SK-N-MC (cell line): ENCODE measurements at places on chromosomes 13 and 19.

GRCh38 chr13:112194167-112194530 is 127.2 kb downstream of the SOX1 start:
- no peak for DNase-seq

- DNase-seq: no peak
Measured at GRCh38 chr19:45217957-45218334, 27.3 kb downstream of the EXOC3L2 start.

GRCh38 chr13:30565658-30566057 is 52.1 kb upstream of the USPL1 start:
- DNase-seq: no peak

- no peak for DNase-seq
Measured at GRCh38 chr19:48122421-48122820, 11.8 kb upstream of the PLA2G4C start.

- DNase-seq: no peak
Measured at GRCh38 chr19:7489609-7490044, 792 bp upstream of the PEX11G start.

DNA sequence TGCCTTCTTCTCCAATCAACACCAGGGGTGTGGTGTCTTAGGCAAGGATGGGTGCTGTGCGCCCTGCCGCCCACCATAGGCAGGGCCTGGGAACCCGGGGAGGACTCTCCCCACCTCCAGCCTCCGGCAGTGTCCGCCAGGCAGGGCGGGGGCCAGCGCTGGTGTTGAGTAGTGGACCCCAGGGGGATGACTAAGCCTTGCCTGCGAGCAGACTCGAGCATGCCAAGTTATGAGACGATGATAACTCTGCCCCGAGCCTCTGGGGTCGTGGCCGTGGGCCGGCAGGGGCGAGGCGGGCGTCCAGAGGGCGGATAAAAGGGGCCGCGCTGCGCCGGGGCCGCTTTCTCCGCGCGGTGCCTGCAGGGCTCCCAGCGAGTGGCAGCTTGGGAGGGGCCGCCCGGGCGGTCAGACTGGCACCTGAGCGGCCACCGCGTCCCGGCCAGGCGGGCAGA is at the start of gene MEDAG:
MEDAG (plus strand) TSS at position 340 of the 452 bp plus-strand sequence. CDS start 245 bp downstream, outside the sequence.
- DNase-seq: no peak

DNA sequence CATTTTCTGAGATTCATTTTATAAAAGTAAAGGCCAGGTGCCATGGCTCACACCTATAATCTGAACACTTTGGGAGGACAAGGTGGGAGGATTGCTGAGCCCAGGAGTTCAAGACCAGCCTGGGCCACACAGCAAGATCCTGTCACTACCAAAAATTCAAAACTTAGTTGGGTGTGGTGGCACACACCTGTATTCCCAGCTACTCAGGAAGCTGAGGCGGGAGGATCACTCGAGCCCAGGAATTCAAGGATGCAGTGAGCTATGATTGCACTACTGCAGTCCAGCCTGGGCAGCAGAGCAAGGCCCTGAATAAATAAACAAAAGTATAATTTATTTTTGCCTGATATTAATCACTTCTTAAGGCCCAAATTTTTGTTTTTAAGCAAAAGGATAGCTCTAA is 40.5 kb downstream of the DHRS12 start:
- DNase-seq: no peak

DNA sequence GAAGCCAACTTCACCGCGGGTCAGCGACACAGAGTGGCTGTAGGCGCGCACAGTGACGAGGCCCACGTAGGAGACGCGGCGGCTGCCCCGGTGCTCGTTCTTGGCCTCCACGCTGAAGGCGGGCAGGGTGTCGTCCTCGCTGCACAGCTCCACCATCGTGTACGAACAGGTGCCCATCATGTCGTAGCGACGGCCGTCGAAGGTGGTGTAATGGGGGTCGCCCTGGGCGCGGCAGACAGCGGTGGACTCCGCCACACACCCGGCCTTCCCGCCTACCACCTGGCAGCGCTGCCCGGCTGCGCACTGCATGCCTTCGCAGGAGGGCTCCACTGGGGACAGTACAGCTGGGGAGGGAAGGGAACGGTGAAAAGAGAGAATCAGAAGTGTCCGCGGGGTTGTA is 10.0 kb downstream of the FCGBP start:
- DNase-seq: no peak

DNA sequence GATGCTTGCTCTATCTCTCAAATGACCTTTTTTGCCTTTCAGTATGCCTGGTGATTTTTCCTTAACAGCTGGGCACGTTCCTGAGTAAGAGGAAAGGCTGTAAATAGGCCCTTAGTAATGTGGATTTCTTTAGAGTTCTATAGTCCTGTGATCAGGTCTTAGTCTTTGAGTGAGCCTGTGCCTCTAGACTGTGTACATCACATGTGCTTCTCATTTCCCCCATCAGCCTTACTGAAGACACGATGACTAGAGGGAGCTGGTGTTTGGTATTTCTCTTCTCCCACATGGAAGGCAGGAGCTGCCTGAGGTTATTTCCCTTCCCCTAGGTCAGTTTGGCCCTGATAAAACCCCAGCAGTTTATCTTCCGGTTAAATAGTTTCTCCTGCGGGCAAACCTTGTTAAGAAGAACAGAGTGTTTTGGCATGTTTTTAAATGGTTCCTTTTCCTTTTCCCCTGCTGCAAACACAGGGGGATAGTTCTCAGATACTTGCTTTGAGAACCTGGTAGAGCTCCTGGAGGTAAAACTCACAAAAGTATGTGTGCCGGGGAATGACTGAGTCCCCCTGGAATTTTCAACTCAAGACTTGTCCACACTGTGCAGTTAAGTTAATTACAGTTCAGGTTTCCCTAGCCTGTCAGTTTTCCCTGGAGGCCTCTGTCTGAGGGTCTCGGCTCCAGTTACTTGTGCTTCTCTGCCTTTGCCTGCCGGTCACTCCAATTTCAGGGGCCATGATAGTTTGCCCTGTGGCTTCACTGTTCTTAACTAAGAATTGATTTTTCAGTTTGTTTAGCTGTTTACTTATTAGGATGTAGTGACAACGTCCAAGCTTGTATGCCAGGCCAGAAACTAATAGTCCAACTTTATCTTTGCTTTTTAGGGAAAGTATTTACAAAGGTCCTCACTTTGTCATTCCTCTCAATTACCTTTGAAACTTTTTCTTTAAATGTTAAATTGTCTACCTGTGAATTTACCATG is 94.4 kb downstream of the URI1 start:
- no peak for DNase-seq

DNA sequence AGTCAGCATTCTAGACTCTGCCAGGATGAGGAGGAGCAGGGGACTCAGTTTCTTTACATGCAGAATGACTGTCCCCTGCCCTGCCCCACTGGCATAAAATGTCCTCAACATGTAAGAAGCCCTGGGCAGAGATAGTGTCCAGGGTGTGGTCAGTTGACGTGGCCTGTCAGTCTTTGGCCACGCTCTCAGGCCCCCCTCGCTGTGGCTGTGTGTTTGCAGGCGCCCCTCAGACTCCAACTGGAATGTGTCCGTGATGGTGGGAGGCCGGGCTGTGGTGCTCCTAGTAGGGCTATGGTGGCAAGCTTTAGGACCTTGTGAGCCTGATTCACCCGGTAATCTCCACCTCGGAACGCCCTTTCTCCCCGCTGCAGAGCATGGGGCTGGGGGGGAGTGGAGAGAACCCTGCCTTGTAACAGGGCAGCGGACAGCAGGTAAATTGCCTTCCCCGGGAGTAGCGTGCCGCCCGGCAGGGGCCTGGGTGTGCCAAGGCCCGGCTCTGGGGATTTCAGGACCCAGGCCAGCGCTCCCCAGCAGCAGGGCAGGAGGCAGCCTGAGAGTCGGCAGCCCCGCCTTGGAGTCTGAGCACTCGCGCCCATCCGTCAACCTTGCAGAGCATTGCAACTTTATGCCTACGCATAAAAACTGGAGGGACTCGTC is 62.3 kb downstream of the CHST8 start:
- no peak for DNase-seq
